ENCODE measurements at places on chromosomes 5 and 9.

GRCh38 chr5:126969548-126969947 lies 60.8 kb downstream of the MARCHF3 start:
- DNase-seq, result no peak

GRCh38 chr9:3698076-3698475 lies 172.3 kb upstream of the RFX3 start:
- DNase-seq, result peak; percentile 34

DNA sequence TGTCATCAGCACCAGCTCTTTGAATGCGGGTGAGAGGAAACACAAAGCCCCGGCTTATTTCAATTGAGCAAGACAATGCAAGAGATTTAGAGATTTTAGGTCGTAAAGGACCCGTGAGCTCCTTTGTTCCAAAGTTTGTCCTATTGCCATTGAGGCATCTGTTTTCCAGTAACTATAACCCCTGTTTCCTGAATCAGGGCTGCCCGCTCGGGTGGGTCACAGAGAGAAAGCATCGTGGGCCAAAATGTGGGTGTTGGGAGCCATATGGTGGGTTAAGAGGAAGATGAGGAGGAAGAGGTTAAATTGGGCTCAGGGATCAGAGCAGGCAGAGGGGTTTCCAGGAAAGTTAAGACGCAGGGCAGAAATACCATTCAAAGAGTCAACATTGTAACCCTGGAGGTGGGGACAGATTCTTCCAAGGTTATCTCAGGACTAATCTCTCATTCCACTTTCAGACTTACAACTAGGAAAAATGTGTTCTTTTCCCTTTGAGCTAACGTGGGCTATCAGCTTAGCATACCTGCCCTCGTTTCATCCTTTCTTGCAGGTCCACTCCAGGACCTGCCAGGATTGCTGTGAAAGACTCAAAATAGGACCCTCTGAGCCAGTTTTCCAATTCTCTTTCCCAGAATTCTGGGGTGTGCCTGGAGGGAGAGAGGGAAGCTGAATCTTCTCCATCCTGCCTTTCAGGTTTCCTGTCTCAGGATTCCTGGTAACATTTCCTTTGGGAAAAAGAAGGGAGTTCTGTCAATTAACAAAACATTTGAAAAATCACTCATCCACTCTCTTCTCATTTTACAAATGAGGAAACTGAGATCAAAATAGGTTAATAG lies 95.5 kb upstream of the TAF11L2 start:
- DNase-seq, result no peak

- no peak for DNase-seq
Measured at GRCh38 chr9:126411948-126412284, 85.3 kb downstream of the MVB12B start.

- no peak for DNase-seq
Measured at GRCh38 chr5:149200355-149200754, 59.1 kb downstream of the ABLIM3 start.

DNA sequence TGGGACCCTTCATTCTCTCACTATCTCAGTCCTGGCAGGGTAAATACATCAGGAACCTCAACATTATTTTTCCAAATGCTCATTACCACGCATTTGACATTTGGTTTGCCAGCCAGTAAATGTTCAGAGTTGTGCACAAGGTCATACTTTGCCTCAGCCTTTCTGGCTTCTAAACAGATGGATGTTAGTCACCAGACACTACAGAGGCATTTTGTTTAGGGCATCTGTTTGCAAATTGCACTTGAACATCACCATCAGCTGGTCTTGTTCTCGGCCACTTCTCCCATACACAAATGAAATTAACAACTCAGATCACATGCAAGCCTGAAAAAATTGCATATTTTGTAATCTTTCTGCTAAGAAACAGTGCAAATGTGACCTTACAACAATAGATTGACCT lies 75.0 kb upstream of the SLC1A1 start:
- no peak for DNase-seq

DNA sequence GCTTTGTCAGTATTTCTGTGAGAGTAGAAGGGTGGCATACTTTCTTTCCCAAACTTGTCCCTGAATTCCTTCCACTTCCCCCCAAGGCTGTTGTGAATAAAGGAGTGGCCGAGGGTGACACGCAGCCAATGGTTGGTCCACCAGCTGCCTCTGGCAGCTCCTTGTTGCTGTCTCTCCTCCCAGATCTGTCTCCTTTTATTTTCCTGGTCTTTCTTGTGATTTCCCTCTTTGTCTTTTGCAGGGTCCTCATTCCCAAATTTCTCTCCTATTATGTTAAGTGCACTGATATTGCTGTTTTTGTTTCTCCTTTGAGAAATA lies 137.5 kb upstream of the HMHB1 start:
- DNase-seq, result no peak

GRCh38 chr5:57383093-57383861 lies 99.3 kb downstream of the ACTBL2 start:
- DNase-seq, result peak; percentile 80

- no peak for DNase-seq
Measured at GRCh38 chr9:20041697-20042081, 252.9 kb upstream of the SLC24A2 start.

GRCh38 chr5:135834639-135835529 lies at the start of gene SLC25A48:
TSS of gene SLC25A48 (plus strand) at chr5:135834663. CDS start at chr5:135834848, 185 bp downstream.
- DNase-seq, result peak; percentile 61

All from adipocyte (in vitro differentiated cells).